ENCODE measurements at places on chromosomes 7 and 10. TPM values are rescaled to one million over a fixed set of nuclear protein-coding genes. Genes with fewer than 3 reads are reported as not detected.

DNA sequence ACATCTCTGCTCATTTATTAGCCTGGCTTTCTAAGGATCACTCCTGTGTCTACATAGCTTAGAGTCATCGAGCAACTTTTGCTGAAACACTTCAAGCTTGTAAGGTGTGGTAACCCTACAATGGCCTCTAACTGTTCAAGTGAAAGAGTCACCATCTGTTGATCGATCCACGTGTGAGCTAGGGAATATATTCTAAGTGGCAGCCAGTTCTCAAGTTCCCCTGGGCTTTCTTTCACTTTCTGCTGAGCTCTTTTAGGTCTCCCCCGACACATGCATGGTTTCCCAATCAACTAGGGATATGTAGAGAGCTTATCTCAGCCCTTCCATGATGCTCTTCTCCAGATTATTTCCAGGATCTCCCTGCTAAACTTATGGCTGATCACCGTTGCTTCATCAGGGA is 15.5 kb downstream of the AOAH start:
- no peak for DNase-seq
- H3K4me3 ChIP-seq = no peak overlapping the region
- H3K36me3 ChIP-seq = no peaks in the 10 kb centered on the region
- no peaks in the 10 kb centered on the region for H3K27me3 ChIP-seq
- peaks cover 3% of the 10 kb centered on the region for H3K4me1 ChIP-seq
- no peak overlapping the region for H3K27ac ChIP-seq

GRCh38 chr10:32190890-32191491 is 134.8 kb upstream of the KIF5B start:
- no peak overlapping the region for H3K27ac ChIP-seq
- no peak overlapping the region for H3K4me3 ChIP-seq
- no peaks in the 10 kb centered on the region for H3K36me3 ChIP-seq
- no peaks in the 10 kb centered on the region for H3K27me3 ChIP-seq
- H3K4me1 ChIP-seq = no peaks in the 10 kb centered on the region

GRCh38 chr10:16765509-16766375 is 51.5 kb downstream of the RSU1 start:
- H3K4me3 ChIP-seq = no peak overlapping the region
- DNase-seq = no peak
- no peaks in the 10 kb centered on the region for H3K4me1 ChIP-seq
- H3K36me3 ChIP-seq = no peaks in the 10 kb centered on the region
- H3K27me3 ChIP-seq = no peaks in the 10 kb centered on the region

VIPR2 gene
- total RNA-seq = 2.1 TPM

DNA sequence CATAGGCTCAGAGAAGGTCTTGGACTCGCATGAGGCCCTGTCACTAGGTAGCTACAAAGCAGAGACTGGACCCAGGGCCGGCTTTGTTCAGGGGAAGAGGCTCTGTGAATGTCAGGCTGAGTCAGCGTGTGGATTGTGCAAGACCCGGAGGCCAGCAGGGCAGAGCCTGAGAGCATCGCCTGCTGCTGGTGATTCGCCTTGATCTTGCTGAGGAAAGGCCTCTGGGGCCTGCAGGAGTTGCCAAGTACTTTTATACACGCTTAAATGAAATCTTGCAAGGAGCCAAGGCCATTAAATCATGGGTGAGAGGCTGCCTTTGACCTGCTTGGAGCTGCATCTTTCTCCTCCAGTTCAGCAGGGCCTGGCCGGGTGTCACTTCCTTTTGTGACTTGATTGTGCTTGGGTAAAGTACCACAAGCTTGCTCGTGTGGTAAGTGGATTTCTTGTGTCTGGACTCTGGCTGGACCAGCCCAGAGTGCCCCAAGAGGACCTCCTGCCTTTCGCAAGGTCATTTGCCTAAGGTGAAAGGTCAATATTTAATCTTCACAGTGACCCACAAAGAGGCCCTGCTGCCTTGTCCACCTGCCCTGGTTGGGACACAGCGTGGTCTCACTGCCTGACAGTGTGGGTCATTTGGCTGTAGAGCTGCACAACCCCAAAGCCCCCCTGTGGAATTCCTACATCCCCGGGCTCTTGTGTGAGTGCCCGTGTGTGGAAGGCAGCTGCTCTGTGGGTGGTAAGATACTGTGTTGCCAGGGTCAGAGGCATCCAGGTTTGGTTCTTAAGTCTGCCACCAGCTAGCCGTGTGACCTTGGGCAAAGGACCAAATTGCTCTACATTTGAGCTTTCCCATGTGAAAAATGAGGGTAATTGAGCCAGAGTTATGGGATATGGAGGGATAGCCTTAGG is 38.6 kb upstream of the SH2D4B start:
- no peaks in the 10 kb centered on the region for H3K27me3 ChIP-seq
- no peak overlapping the region for H3K4me3 ChIP-seq
- H3K4me1 ChIP-seq = peaks cover 13% of the 10 kb centered on the region

- no peak overlapping the region for H3K4me3 ChIP-seq
- peak; percentile 48 for DNase-seq
- no peaks in the 10 kb centered on the region for H3K4me1 ChIP-seq
These were observed 12.4 kb downstream of the GNAT3 start for GRCh38 chr7:80499350-80499953.

- no peak for DNase-seq
- H3K27ac ChIP-seq = no peak overlapping the region
- H3K4me1 ChIP-seq = peaks cover 27% of the 10 kb centered on the region
These were observed 152.7 kb upstream of the NRP1 start for GRCh38 chr10:33487014-33487776.

DNA sequence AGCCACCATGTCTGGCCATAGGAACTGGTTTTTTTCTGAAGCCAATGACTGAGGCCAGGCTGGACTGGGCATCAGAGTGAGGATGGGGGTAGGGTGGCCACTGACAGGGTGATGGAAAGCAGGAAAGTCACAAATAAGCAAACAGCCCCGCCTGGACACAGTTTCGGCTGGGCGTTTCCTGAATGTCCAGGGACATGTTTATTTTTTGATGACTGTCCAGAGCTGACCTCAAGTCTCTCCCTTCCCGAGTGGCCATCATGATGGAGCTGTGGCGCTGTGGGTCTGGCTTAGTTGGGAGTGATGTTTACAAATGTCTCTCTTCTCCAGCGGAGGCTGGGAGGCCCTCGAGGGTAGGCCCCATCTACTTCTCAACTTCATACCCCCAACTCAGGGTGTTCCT is 37.1 kb upstream of the COMTD1 start:
- no peak overlapping the region for H3K4me3 ChIP-seq
- no peaks in the 10 kb centered on the region for H3K4me1 ChIP-seq
- no peaks in the 10 kb centered on the region for H3K36me3 ChIP-seq

RHOBTB1 gene
- 24.8 TPM for total RNA-seq

DNA sequence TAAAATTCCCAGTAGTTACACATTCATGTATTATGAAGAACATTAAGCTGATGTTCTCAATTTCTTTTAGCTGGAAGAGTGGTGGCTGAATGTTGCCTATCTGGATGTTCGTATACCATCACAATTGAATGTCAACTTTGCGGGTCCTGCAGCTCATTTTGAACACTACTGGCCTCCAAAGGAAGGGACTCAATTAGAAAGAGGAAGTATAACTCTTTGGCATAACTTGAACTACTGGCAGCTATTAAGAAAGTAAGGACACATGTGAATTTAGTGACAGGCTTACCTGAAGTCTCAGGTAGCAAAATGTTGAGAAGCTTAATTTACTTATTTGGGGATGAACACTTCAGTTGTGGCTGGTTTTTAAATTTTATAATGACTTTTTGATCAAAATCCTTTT is 15.9 kb downstream of the CROT start:
- H3K4me3 ChIP-seq = no peak overlapping the region
- H3K27me3 ChIP-seq = no peaks in the 10 kb centered on the region
- no peak overlapping the region for H3K27ac ChIP-seq

DNA sequence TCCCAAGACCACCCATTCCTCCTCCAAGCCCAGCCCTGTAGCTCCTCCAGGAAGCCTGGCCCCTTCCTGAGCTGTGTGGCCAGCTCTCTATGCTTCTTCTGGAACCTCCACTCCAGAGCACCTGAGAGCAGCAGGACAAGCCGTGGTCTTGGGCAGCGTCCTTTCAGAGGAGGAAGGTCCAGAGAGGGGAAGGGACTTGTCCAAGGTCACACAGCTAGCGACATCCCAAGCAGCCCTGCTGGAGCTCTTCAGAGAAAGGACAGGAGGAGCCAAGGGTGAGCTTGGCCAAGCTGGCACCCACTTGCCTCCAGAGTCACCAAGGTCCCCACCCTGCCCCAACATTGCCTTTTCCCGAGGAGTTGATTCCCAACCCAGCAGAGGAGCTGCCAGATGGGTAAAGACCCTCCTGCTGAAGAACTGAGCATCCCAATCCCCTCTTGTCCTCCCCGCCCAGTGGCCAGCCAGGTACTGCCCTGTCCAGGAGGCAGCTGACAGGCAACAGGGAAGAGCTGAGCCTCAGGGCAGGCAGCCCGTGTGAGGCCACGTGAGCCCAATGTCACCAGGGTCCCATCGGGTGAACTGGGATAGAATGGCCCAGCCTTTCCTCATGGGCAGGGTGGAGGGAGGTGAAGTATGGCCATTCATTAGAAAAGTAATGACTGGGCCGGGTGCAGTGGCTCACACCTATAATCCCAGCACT is 46.2 kb downstream of the UNC5B start:
- no peaks in the 10 kb centered on the region for H3K27me3 ChIP-seq
- no peak overlapping the region for H3K4me3 ChIP-seq
- DNase-seq = no peak
- H3K27ac ChIP-seq = no peak overlapping the region

DNA sequence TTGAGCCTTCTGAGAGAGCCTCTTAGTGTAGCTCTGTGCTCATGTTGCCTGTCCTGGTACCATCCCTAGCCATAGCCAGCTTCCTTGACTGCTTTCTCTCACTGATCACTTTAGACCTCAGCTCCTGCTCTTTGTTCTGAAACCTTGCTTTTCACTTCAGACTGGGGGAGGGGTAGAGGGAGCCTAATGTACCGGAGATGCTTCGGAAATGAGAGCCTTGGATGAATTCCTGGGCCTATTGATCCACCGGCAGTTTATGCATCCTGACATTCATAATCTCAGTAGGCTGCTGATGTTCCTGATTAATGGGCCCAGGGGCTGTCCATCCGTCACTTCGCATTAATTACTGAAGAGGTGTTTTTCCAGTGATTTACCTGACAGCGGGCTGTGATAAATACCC is 38.8 kb downstream of the R3HCC1L start:
- H3K27me3 ChIP-seq = no peaks in the 10 kb centered on the region
- H3K36me3 ChIP-seq = no peaks in the 10 kb centered on the region
- peaks cover 41% of the 10 kb centered on the region for H3K4me1 ChIP-seq
- H3K27ac ChIP-seq = peak overlapping the region; percentile 1

MYL10 gene
- total RNA-seq = not detected

GIMAP2 gene
- not detected for total RNA-seq

DNA sequence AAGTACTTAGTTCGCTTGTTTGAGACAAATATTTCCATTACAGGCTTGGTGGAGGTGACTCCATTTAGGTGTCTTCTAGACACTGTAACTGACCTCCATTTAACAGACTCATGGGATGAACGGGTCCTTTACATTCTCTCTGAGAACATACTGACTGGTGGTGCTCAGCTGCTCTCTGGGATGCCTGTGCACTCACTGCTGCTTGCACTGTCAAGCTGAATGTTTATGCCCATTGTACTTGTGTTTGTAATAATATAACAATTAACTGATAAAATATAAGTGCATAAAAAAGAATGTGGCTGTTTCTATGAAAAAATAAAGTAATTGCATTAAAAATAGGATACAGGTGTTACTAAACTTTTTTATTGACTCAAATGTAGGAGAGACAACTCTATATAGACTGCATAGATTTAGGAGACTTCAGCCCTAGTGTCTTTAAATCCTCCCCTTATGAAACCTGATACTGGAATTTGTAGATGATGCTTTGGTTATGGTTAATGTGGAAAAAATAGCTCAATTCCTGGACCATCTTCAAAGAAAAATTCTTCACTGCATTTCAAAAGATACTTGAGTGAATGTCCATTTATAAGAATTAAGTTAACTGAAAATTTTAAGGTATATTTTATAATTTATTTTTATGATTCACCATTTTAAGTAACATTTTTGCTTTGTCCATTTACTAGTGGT is 85.4 kb downstream of the CDK14 start:
- no peak for DNase-seq
- H3K27me3 ChIP-seq = no peaks in the 10 kb centered on the region
- H3K4me3 ChIP-seq = no peak overlapping the region
- H3K4me1 ChIP-seq = peaks cover 38% of the 10 kb centered on the region

ENTPD1 gene
- 2.0 TPM for total RNA-seq

GRCh38 chr7:8938044-8938805 is 504.8 kb downstream of the NXPH1 start:
- H3K4me1 ChIP-seq = peaks cover 2% of the 10 kb centered on the region
- H3K36me3 ChIP-seq = no peaks in the 10 kb centered on the region
- H3K4me3 ChIP-seq = no peak overlapping the region
- H3K27ac ChIP-seq = no peak overlapping the region
- no peaks in the 10 kb centered on the region for H3K27me3 ChIP-seq
- DNase-seq = no peak

COL26A1 gene
- 51.7 TPM for total RNA-seq

FGL2 gene
- not detected for total RNA-seq

DNA sequence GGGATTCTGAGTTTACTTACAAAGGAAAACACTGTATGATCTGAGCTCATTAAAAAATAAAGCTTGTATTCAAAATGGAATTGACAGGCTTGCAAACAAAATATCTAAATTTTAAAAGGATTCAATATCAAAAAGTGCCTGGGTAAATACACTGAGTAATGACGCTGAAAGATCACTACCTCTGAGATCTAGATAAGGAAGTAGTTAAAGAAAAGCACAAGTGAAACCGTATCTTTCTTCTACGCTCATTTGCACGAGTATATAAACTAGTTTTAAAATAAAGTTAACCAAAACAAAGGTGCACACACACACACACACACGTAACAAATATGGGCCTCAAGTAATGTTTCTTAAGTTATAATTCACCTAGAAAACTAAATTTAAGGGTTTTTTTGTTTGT is 93.4 kb downstream of the SNX13 start:
- H3K4me3 ChIP-seq = no peak overlapping the region
- H3K36me3 ChIP-seq = no peaks in the 10 kb centered on the region
- H3K27ac ChIP-seq = no peak overlapping the region
- H3K4me1 ChIP-seq = peaks cover 8% of the 10 kb centered on the region
- no peak for DNase-seq
- H3K27me3 ChIP-seq = no peaks in the 10 kb centered on the region

OR2A14 gene
- total RNA-seq = not detected

DNA sequence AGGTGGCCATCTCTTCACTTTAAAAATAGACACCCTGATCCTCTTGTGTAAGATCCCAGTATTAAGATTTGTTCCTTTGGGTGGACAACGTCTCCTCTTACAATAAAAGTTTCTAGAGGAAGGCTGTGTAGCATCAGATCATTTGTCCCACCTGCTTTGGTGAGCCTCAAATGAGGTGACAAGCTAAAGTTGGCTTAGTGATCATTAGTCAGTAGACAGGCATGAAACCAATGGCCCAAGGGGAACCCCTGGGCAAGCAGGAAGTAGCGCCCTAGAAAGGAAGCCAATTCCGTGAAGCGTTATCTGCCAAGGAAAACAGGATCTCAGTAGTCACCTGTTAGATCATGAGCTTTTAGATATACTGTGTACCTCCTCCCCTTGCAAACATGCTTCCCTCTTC is 66.8 kb downstream of the PCGF5 start:
- H3K4me1 ChIP-seq = peaks cover 4% of the 10 kb centered on the region
- H3K27me3 ChIP-seq = peaks cover 3% of the 10 kb centered on the region
- H3K4me3 ChIP-seq = no peak overlapping the region
